CD4-positive, alpha-beta T cell treated with Interferon alpha-2 for 1 hour (primary cell): ENCODE measurements at places on chromosomes 5 and 9.

GRCh38 chr5:103211576-103212561 lies 46.7 kb upstream of the MACIR start:
- DNase-seq = no peak

DNA sequence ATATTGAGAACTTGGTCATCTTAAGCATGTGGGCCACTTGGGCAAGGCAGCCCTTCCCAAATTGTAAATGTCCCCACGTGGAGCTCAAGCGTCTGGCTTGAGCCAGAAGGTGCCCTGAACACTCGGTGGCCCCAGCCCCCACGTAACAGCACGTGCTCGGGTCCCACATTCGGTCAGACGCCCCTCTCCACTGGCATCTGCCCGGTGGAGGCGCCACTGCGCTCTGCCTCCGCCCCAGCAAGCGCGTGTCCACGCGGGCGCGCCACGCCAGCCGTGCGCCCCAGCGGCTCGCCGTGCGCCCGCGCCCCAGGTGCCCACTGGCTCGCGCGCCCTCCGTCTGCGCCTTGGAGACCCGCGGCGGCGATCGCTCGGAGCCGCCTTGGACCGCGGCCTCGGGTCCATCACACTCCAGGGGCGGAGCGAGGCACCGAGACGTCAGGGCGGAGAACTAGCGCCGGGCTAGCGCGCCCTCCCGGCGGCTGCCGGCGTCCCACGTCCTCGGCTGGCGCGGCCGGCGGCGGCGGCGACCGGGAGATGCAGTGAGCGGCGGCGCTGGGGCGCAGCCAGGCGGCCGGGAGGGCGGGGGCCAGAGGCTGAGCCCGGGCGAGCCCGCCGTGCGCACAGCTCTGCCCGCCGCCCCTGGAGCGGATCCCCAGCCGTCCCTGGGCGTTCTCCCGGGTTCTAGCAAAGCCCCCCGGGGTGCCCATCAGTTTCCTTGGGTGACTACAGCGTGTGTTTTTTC lies at the start of gene PALM2AKAP2:
PALM2AKAP2 (plus strand) TSS at position 488 of the 742 bp plus-strand sequence. CDS start 291 bp downstream, outside the sequence.
- DNase-seq = no peak

DNA sequence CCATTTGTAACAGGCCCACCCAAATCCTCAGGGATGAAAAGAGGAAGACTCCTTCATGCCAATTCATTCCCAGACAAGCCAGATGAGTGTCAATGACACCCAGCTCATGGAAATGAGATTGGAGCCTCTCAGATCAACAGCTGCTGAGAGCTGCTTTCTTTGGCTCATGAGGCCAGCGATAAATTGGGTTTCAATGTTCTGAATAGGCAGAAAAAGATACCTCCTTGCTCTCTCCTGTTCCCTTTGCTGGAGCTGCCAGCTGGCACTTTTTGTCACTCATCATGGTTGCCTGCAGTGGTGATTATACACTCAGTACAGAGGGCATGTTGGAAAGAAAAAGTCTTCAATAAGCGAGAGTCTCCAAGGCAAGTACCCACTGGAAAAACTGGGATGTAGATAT lies 47.1 kb downstream of the SH3RF2 start:
- no peak for DNase-seq

GRCh38 chr5:140182075-140182711 lies 7.2 kb downstream of the CYSTM1 start:
- no peak for DNase-seq

DNA sequence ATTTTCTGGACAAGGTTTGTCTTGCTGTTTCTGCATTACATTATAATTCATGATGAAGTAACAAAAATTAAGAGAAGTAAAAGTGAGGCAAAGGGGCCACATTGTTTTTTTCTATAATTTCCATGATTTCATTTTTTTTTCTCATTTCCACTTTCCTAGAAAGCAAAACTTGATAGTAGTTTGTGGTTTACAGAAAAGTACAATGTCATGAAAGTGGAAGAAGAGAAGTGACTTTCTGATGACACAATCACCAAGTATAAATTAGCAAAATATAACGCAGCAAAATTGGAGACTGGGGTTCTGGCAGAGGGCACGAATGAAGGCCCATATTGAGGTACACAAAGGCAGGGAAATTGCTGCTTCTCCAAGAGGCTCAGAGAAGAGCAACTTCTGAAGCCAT lies 5.0 kb upstream of the IFNA14 start:
- DNase-seq = no peak

GRCh38 chr9:105195259-105195658 lies 49.2 kb upstream of the SLC44A1 start:
- no peak for DNase-seq

GRCh38 chr9:124809741-124810500 lies 33.0 kb downstream of the OLFML2A start:
- no peak for DNase-seq

GRCh38 chr9:85700330-85700729 lies 41.4 kb downstream of the AGTPBP1 start:
- no peak for DNase-seq

GRCh38 chr9:68973619-68974018 lies 40.3 kb downstream of the PRKACG start:
- no peak for DNase-seq

DNA sequence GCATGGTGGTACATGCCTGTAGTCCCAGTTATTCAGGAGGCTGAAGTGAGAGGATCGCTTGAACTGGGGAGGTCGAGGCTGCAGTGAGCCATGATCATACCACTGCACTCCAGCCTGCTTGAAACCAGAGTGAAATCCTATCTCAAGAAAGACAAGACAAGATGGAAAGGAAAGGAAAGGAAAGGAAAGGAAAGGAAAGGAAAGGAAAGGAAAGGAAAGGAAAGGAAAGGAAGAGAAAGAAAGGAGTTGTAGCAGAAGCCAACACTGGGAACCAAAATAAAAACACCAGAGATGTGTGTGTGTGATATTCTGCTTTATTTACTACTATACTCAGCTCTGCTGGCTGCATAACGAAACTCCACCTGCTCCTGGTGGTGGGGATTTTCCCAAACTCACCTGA lies 115.3 kb downstream of the DRD1 start:
- DNase-seq = no peak

- no peak for DNase-seq
Measured at GRCh38 chr5:100519075-100519474, 16.1 kb upstream of the FAM174A start.

DNA sequence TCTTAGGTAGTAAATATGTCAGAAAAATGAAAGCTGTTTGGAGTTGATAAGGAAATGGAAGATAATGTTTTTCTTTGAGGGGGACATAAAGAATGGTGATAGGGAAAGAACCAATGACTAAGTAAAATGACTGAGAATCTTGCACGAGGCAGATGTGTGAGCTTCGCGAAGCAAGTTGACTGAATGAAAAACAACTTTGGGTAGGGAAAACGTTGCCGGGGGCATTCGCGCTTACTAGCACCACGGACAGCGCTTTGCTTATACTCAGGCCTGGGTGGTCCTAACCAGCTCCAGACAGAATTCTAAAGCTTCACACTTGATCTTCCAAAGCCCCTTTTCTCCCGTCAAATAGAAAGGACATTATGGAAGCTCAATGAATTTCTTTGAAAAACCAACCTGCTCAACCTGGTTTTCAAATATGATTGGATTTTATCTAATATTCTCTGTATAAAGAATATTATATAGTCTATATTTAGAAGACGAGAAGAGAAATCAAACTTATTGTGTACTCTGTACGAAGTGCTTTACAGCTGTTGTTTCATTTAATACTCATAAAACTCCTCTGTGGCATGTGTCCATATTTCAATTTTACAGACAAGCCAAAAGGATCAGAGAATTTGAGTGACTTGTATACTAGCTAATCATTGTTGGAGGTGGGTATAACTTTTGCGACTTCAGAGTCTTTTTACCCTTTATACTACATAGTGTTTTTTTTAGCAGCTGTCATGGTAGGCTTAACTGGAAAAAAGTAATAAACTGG lies 1.9 kb upstream of the CDKN2B start:
- DNase-seq = no peak
